ENCODE measurements at places on chromosomes 4 and X. TPM values are rescaled to one million over a fixed set of nuclear protein-coding genes. Genes with fewer than 3 reads are reported as not detected.

The P2RY10 gene
- total RNA-seq: not detected

The TAF7L gene
- 0.32 TPM for total RNA-seq

The HSPA4L gene
- total RNA-seq: 6.5 TPM

The PDGFRA gene
- 208 TPM for total RNA-seq

DNA sequence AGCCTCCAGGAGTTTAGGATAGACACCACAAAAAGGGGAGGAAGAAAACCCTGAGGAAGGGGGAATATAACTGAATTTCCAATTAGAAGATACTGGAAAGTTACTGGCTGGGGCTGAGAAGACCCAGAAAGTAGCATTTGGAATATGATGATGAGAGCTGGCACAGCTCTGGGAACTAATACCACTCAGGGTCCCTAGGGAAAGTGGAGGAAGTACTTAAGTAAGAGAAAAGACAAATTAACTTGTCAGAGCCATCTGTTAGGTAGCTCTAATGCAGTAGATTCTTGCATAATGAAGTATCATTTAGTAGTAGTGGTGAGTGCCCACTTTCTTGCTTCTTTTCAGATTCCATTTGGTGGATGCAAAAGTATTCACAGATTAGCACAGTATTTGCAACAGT, 90.8 kb upstream of the TSPAN5 start:
- DNase-seq: no peak

- no peak for DNase-seq
Measured at GRCh38 chrX:41471786-41472185, 24.6 kb downstream of the NYX start.

- no peak for DNase-seq
Measured at GRCh38 chr4:118683513-118683912, 1.7 kb upstream of the METTL14 start.

GRCh38 chr4:8577046-8577445, 3.1 kb upstream of the GPR78 start:
- no peak for DNase-seq

DNA sequence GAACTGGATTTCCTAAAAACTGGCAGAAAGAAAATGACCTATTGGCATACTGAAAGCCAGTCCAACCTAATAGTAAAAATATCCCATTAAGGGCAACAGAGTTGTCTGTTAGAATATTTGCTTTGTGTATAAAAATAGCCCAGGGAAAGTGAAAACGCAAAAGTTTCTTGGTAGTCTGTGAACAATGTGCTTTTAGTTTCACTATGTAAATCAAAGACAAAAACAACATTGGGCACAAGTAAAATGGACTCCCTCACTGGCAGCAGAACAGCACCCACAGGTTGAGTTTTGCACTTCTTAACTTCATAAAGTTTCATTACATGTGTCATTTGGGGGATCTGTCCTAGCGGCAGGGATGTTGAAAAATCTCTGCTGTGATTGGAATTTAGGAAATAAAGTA, 4.3 kb upstream of the FGG start:
- no peak for DNase-seq

- DNase-seq: no peak
Measured at GRCh38 chrX:108000751-108001150, 18.6 kb upstream of the TEX13B start.
